ENCODE measurements at places on chromosomes 5 and 9.

- no peak for DNase-seq
Observed at GRCh38 chr5:98780390-98780789, 6.9 kb downstream of the RGMB start.

GRCh38 chr5:132270706-132271105, 13.2 kb downstream of the PDLIM4 start:
- DNase-seq, result no peak

GRCh38 chr5:156386976-156387375, 60.0 kb downstream of the SGCD start:
- no peak for DNase-seq

GRCh38 chr5:132528866-132529634, 14.3 kb downstream of the IL5 start:
- DNase-seq, result no peak

- peak; percentile 62 for DNase-seq
Observed at GRCh38 chr5:39400713-39401578, 23.8 kb downstream of the DAB2 start.

GRCh38 chr5:151612689-151613427, 21.7 kb upstream of the FAT2 start:
- peak; percentile 29 for DNase-seq

- DNase-seq, result peak; percentile 96
Observed at GRCh38 chr9:37944671-37945481, 40.9 kb upstream of the SLC25A51 start.

DNA sequence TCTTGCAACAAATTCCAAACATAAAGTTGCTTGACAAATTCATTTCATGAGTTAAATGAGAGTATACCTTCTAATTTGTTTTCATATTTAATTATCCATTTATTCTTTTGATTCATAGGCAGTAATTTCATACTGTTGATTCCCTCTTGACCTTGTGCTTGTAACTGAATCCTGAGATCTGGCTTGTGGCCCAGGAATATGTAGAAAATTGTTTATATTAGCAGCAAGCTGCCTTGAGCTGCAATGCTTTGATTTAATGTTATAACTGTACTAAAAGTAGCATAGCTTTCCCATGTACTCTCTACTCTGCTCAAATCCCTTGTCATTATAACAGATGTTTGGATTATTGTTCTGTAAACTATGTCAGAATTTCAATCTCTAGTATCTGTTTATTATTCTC, 780.7 kb downstream of the NR2F1-AS1 start:
- peak; percentile 98 for DNase-seq

DNA sequence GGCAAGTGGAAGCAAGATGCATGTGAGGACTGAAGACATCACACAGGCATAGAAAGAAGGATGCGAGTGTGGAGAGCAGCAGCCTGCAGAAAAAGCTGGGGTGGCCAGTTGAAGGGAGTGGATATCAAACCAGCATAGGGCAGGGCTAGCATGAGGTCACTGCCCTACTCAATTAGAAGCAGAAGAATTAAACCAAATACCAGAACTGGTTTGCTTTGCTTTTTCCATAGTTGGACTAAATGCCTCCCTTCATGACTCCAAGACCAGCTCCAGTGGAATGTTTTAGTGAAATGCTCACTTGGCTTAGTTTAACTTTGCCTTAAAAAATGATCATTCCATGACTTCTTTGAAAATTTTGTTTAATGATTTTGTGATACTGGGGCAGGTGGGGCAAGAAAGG, 45.8 kb downstream of the TMEM167A start:
- no peak for DNase-seq

- DNase-seq, result no peak
Observed at GRCh38 chr5:142873831-142874230, 103.7 kb downstream of the ARHGAP26 start.

DNA sequence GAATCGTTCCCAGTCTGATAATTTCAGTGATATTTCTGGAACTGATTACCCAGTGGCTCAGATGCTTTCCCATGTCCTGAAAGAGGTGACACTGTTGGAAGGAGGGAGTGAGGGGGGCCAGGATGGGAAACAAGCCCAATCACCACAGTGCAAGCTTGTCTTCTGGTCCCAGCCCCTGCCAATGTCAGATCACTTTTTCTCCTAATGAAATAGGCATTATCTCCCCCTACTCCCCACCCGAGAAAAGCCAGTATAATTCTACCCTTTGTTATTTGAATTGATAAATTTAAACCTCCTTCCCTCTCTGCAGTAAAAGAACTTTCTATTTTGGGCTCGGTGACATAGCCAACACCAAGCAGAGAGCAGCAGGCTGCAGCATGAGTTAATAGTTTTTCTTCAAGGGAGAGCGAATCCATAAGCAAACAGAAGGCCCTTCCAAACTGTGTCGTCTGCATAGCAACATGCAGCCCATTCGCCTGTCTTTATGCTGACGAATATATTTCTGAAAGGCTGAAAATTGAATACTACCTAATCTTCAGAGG, 14.6 kb upstream of the PPP2CA start:
- peak; percentile 62 for DNase-seq

- DNase-seq, result no peak
Observed at GRCh38 chr9:84939774-84940173, 270.2 kb downstream of the NTRK2 start.

- no peak for DNase-seq
Observed at GRCh38 chr5:123282444-123282843, 140.8 kb downstream of the CEP120 start.

- no peak for DNase-seq
Observed at GRCh38 chr9:133861692-133862091, 123.5 kb upstream of the SARDH start.

DNA sequence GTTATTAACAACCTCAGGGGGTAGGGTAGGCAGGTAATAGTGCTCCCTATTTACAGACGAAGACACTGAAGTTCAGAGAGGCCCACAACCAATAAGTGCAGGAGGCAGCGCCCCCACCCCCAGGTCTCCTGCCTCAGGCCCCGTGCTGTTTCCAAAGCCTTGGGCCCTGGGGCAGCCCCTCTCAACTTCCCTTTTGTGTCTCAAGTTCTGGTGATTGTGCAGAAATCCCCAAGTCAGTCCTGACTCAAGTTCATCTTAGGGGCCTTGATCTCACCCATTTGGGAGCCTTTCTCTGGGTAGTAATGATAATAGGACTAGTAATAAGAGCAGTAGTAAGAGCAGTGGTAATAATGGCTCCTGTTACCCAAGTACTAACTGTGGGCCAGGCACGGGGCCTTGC, 35.5 kb upstream of the ASS1 start:
- no peak for DNase-seq

DNA sequence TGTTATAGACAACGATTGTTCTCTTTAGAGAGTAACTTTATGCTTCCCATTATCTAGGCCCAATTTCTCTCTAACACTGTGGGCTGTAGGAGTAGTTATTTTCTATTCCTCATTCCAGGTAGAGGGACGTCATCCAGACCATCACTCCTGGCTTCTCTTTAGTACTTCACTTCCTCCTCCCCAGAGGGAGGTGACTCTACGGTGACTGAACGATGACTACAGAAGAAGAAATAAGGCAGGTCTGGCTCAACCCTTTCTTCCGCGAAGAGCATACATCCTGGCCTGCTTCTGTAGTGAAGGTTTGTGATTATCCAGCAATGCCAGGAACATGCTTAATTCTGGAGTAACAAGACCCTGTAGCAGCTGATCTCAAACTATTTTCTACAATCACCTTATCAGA, 50.8 kb downstream of the HMGCR start:
- no peak for DNase-seq

DNA sequence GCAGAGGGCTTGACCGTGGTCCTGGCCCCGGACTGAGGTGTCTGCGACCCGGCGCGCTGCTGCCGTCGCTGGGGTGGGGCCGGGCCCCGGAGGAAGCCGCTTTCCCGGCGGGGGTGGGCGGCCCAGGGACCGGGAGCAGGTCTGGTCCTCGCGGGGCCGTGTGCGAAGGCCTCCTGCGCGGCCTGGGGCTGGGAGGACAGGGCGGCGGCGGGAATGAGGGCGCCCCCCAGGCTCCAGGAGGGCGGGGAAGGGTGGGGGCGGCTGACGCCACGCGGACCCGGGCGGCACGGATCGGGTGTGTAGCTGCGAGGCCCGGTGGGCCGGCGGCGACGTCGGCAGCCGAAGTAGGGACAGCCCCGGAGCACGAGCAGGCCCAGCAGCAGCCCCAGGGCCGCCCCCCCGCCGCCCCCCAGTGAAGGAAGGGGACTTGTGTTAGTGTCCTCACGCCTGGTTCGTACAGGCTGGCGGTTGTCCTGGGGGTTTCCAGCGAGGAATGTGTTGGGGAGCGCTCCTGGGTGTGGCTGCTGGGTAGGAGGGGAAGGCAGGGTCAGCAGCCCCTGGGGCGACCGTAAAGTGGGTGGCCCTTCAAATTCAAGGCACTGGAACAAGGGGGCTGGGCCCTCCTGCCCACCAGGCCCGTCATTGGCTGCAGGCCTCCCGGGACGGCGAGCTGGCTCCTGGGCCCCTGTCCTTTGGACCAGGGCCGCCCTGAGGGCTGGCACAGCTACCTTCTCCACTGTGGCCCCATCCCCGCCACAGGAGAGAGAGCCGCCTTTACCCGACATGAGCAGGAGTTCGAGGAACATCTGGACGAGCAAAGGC, 597 bp upstream of the TMEM250 start:
- no peak for DNase-seq

DNA sequence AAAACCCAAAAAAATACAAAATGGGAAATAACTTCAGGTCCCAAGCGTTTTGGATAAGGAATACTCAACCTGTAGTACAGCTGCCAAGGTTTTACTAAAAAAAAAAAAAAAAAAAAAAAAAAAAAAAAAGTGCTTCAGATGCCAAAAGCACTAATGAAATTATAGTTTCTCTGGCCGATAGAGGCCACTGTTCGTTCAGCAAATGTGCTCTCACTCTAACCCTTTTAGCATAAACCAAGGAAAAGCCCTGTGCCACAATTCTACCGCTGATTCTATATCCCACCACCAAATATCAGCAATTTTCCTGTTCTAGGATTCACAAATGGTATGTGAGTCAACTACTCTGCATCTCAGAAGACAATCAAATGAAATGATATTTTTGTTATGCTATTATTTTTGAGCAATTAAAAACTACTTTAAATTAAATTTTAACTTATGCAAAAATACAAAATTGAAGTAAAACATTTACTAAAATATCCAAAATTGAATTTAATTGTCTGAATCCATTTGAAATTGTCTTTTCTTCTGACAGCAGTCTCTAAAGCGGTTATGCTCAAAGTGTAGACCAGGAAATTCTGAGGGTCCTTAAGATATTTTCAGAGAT, 79.8 kb downstream of the RICTOR start:
- peak; percentile 51 for DNase-seq

- DNase-seq, result no peak
Observed at GRCh38 chr5:154683101-154683880, 71.9 kb upstream of the LARP1 start.

GRCh38 chr9:86486891-86487837, 133.0 kb upstream of the TUT7 start:
- peak; percentile 72 for DNase-seq

DNA sequence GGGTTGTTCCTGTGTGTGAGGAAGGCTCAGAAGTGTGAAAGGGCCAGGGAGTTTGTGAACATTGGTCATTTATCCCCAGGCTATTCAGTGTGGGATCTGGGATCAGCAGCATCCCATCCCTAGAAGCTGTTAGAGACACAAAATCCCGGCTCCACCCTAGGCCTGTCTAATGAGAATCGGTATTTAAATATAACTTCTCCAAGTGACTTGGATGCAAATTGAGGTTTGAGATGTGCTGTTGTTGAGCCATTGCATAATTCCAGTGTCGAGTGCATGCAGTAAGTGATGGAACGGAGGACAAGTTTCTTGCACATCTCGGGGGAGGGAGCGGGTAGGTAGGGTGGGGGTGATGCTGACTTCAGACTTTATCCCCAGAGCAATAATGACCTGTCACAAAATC, 138.3 kb downstream of the FBXL7 start:
- DNase-seq, result no peak

GRCh38 chr5:82603033-82603987, 325.2 kb upstream of the RPS23 start:
- no peak for DNase-seq

DNA sequence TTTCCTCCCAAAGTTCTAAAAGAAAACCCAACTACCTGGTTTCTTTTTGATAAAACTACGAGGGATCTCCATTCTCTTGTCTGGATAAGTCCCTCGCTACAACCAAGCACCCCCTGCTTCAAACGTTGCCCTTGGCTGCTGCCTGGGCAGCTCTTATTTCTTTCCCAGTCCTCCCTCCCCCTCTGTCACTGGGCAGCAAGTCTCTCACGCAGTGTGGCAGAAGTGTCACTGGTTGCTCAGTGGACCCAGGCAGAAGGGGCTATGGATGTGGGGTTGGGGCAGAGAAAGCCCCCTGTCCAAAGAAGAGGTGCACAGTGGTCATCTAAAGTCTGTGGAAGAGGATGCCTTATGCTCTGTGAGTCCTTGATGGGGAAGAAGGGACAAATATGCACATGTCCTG, 7.2 kb upstream of the SMIM32 start:
- DNase-seq, result no peak

DNA sequence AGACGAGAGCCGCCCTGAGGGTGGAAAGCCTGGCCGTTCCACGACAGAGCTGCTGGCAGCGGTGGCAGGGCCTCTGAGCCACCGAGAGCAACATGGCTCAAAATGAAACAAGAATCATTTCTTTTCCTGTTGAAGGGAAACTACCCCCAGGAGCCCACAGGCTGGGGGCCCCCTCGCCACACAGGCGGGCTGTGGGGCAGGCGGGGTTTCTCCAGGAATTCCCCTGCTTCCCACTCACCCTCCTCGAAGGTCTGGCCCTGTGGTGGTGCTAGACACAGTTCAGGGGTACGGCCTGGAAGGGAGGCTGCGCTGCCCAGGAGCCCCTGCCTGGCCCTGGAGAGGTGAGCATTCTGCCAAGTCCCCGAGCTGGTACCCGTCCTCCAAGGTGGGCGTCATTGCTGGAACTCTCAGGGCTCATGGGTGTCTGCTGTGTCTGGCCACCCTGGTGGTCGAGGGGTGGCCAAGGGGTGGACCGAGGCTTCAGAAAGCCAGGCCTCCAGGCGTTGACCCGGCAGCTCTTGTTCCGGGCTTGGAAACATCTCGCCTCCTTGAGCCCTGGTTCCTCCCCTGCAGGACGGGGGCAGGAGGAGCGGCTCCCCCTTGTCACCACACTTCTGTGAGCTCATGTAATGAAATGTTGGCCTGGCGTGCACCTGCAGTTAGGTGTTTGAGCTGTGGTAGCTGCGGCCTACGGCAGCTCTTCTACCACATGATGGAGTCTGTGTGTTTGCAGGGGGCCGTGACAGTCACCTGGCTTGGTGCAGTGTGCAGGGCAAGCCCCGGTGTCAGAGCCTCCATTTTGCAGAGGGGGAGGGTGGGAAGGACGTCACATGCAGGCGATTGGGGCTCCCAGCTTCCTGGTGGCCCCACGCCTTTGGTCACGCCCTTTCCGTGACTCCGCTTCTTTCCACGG, 65.3 kb downstream of the RXRA start:
- DNase-seq, result no peak

- DNase-seq, result no peak
Observed at GRCh38 chr5:103389846-103390245, 131.3 kb downstream of the MACIR start.

- DNase-seq, result no peak
Observed at GRCh38 chr5:140162275-140162674, 12.7 kb upstream of the CYSTM1 start.
